HS-27A (cell line): ENCODE measurements at places on chromosomes 16 and 17.

GRCh38 chr17:82775001-82775823 lies 23.3 kb downstream of the TBCD start:
- DNase-seq, result no peak

- no peak for DNase-seq
Measured at GRCh38 chr16:85046931-85047866, 19.6 kb downstream of the KIAA0513 start.

GRCh38 chr17:28086519-28086918 lies 44.0 kb downstream of the NLK start:
- DNase-seq, result no peak

GRCh38 chr16:84597931-84598351 lies 19.9 kb downstream of the COTL1 start:
- no peak for DNase-seq

DNA sequence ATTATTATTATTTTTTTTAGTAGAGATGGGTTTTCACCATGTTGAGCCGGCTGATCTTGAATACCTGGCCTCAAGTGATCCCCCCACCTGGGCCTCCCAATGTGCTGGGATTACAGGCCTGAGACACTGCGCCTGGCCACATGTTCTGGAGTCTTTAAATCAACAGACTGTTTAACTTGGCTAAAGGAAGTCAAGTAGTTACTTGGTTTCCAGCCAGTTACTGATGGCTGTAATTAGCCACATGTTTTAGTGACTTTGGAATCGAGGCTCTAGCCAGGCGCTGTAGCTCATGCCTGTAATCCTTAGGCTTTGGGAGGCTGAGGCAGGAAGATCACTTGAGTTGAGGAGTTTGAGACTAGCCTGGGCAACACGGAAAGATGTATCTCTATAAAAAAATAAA lies 699.2 kb upstream of the RBFOX1 start:
- DNase-seq, result no peak

DNA sequence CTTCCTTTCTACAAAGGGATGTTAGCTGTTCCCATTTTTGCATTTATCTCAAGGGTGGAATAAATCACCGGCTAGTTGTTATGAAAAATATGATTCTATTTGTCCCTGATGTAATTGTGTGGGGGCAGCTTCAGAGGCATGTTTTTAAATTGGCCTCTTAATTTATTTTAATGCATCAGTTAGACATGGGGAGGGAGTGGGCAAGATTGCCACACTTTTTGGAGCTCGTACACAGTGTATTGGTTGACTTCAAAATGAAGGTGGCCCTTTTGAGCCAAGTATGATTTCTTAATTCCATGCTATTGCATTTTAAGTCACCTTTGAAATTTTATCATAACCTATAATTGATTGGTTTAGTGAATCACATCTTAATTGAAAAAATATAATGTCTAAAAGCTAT lies 223.7 kb downstream of the CDH11 start:
- DNase-seq, result no peak

DNA sequence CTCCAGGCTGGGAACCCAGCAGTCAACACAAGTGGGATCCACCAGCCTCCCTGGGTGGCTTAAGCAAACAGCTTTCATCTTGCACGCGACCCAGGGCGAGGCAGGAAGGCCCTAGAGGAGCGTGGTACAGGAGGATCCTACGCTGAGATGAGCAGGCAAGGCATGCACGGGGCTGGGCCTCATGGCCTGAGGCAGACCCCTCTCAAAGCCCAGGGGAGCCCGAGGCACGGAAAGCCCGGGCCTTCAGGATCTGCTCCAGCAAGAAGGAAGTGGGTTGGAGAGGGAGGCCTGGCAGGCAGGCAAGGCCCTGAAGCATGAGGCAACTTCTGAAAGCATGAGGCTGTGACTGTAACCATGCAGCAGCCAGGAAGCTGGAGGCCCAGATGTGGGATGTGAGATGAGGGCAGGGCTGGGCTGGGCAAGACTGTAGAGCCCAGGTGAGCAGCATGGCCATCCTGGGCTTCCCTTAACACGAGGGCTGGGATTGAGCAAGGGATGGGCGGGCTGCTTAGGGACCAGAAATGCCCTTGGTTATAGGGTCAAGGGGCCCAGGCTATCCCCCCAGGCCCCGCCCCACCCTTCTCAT lies 338.7 kb downstream of the C16orf95 start:
- DNase-seq, result no peak

GRCh38 chr16:68445458-68445857 lies 2.9 kb downstream of the SMPD3 start:
- peak; percentile 49 for DNase-seq

DNA sequence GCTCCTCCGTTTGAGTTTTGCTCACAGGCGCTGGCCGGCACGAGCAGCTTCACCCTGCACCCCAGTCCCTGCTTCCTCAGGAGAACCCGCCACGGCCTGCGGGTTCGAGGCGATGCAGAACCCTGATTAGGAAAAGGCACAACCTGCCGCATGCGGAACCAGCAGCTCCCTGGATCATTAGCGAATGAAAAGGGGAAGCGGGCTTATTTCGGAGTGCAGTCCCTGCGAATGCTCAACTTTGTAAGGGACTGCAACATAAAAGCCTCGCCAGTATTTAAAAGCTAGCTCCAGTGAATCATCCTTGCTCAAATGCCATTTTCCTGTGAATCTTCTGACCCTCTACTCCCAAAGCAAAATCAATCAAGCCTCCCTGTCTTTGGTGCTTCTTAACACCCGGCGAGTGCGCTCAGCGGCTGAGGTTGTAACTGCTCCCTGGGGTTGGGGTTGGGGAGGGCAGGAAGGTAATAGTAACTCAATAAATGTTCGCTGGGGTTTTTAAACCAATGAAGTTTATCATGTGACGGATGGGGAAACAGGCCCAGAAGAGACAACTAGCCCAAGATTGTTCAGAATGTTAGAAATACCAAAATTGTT lies 678 bp upstream of the AKAP10 start:
- DNase-seq, result no peak

GRCh38 chr17:2233441-2233947 lies 70.1 kb downstream of the SMG6 start:
- DNase-seq, result no peak

DNA sequence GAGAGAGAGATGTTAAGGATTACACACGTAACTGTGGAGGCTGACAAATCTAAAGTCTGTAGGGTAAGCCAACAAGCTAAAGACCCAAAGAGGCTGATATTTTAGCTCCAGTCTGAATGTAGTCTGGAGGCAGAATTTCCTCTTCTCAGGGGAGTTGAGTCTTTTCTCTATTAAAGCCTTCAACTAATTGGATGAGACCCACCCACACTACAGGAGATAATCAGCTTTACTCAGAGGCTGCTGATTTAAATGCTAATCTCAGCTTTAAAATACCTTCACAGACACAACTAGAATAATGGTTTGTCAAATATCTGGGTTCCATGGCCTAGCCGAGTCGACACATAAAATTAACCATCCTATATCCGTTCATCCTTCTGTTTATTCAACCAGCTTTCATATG lies 204.3 kb upstream of the PSMD7 start:
- DNase-seq, result no peak

DNA sequence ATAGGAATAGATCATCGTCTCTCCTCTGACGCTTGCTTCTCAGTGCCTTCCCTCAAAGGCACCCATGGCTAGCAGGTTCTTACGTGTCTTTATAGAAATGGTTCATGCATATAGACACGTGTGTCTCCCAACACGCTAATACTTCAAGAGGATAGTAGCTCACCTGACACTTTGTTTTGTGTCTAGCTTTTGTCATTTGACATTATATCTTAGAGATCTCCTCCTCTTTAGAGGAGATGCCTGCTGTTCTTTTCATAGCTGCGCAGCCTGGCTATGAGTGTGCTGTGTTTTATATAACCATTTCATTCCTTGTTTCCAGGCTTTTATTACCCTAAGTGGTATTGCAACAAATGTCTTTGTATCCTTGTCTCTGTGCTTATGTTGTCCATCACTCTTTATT lies 411.7 kb downstream of the CPPED1 start:
- no peak for DNase-seq

DNA sequence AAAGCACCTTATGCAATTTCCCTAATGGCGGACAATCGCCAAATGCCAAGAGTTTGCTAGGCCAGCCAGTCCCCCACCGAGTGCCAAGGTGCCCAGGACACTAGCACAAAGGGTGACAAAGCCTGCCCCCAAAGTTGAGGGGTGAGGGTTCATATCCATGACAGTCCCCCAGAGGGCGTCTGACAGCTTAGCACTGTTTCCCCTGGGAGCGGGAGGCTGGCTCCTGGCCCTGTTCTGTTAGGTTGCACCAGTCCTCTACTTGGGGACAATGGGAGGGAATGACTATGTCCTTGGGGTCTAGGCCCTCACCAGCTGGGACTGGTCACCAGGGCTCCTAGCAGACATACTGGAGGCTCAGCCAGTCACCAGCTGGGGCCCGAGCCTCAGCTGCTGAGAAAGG lies 66.9 kb downstream of the MYO18A start:
- DNase-seq, result no peak

- no peak for DNase-seq
Measured at GRCh38 chr16:59385491-59385890, 651.4 kb upstream of the GOT2 start.

- DNase-seq, result no peak
Measured at GRCh38 chr16:2486645-2487516, 12.0 kb downstream of the TBC1D24 start.

GRCh38 chr17:40437095-40437732 lies 6.0 kb upstream of the IGFBP4 start:
- DNase-seq, result no peak

GRCh38 chr17:11239379-11239970 lies 1.5 kb upstream of the SHISA6 start:
- DNase-seq, result no peak

- DNase-seq, result no peak
Measured at GRCh38 chr17:15908378-15908777, 36.6 kb upstream of the ADORA2B start.

GRCh38 chr17:35730400-35731005 lies 936 bp upstream of the RASL10B start:
- no peak for DNase-seq

- no peak for DNase-seq
Measured at GRCh38 chr17:79504181-79504605, 106.7 kb downstream of the RBFOX3 start.

DNA sequence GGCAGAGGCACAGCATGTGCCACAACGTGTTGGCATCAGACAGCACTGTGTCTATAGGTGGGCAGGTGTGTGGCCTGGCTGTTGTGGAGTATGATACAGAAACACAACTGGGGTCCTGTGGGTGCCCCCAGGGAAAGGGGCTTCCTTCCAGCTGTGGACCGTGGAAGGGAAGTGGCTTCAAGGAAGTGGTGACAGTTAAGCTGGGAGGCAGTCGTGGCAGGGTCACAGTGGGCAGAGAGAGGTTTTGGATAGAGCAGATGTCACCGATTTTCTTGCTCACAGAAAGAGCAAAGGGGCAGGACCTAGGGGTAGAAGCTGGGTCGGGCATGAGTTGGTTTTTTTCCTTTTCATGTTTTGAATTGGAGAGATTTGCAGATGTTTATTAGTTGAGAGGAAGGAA lies 11.2 kb upstream of the ORAI3 start:
- no peak for DNase-seq

- no peak for DNase-seq
Measured at GRCh38 chr16:11507991-11508390, 78.7 kb downstream of the LITAF start.

DNA sequence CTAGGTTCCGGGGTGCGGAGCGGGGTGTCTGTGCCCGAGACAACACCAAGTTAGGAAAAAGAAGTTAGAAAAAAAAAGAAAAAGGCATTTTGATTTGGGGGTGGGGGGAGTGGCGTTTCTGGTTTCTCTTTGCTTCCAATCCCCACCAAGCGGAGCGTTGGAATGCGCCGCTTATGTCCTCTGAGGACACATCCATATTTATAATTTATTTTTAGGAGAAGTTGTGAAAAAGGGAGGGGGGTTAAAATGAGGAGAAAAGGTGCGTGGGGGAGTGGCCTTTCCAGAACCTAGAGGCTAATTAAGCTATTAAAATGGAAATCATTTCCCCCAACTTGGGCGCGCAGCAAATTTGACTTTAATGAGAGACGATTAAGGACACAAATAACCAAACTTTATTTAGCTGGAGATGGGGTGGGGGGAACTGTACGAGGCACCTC lies 232.1 kb downstream of the MRTFB start:
- no peak for DNase-seq

DNA sequence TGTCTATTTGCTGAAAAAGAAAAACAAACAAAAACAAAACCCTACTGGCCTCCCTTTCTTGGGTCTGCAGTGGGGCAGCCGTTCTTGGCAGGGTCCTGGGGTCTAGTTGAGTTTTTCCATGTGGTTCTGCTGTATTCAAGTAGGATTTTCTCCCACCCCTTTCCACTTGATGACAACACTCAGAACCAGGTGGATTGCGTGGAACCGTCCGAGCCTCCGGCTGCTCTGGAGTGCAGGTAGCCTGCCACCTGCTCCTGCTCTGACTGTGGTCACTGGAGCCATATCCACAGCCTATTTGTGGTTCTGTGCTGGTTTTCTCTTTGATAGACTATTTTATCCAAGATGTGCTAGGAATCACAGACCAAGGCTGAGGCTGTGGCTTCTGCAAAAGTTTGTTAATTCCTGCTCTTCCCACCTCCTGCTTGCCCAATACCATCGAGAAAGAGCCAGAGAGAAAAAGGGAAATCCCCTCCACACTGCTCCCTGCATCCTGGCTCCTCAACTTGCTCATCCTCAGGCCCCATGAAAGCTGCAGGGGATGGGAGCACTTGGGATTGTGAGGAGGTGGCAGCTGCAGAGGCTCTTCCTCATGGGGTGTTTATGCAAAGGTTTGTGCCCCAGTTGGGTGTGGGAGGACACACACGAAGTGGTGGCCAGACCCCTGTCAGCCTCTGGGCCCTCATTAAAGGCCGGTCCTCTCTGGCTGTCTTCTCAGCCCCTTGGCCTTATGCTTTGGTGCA lies 377.8 kb upstream of the TNRC6C start:
- no peak for DNase-seq

- DNase-seq, result no peak
Measured at GRCh38 chr17:69064476-69064875, 3.7 kb upstream of the ABCA9 start.

GRCh38 chr17:43782913-43783680 lies 2.9 kb downstream of the CFAP97D1 start:
- DNase-seq, result no peak

DNA sequence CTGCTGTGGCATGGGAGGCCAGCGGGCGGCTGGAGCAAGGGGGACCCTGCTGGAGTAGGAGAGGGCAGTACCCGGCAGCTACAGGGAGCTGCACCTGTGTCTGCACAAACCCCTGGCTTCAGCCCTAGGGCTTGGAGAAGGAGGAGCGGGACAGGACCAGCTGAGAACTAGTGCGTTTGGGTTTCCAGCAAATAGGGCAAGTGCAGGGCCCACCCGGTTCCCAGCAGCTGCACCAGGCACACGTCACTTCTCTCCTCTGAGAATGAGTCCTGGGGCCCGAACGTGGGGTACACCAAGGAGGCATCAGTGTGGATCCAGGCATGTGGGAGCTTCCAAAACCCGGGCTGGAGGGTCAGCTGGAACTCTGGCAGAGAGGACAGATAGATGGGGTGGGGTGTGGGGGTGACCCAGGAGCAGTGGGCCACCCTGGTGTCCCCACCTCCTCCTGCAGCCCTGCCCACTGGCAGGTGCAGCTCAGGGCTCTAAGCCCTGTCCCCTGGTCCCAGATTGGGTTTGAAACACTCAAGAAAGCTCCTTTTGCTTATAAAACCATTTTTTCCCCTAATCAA lies 5.6 kb downstream of the C16orf89 start:
- no peak for DNase-seq
